ENCODE measurements at places on chromosomes 7 and 10.

DNA sequence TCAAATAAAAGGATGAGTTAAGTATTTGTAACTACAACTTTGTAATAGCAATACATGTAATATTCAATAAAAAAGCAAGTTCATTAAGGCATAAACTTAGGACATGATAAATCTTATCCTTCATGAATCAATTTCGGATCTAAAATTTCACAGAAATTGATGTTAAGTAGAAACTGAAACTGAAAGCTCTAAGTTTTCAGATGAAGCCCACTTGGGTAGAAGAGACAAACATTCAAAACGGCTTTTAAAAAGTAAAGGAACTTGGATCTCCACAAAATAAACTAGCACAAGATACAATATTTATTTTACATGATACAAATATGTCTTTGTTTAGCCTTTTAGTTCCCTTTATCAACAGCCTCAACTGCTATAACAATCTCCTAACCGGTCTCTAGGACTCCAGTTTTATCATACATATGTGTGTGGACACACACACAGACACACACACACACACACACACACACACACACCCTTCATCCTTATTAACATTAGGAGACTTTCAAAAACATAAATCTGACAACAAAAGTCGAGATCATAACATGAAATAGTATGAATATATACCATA is 83.7 kb downstream of the USP6NL start:
- DNase-seq, result no peak

GRCh38 chr7:135994466-135995205 is 17.5 kb upstream of the MTPN start:
- no peak for DNase-seq

GRCh38 chr7:81515009-81515408 is 254.8 kb downstream of the HGF start:
- DNase-seq, result no peak

DNA sequence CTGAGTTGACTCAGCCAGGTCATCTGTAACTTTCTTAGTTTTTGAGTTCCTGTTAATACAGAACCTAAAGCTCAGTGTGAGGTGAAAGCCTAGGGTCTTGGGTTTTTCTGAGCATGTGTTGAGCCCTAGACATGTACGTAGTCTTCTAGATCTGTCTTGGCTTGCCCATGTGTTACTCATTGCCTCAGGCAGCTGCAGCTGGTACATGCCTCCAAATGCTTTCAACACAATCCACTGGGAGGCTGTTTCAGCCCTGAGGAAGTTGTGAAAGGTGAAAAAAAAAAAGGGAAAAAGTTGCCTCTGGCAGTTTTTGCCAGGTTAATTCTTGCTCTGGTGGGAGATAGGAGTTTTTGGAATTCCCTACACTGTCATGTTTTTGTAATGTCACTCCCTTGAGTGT is 134.6 kb downstream of the RNF216 start:
- DNase-seq, result no peak

GRCh38 chr10:130040351-130040750 is 70.3 kb downstream of the C10orf143 start:
- no peak for DNase-seq

- DNase-seq, result peak; percentile 32
Observed at GRCh38 chr7:87219545-87220025, at the start of gene TMEM243. TMEM243 (minus strand) TSS chr7:87219732; CDS start chr7:87219503, 229 bp downstream.

DNA sequence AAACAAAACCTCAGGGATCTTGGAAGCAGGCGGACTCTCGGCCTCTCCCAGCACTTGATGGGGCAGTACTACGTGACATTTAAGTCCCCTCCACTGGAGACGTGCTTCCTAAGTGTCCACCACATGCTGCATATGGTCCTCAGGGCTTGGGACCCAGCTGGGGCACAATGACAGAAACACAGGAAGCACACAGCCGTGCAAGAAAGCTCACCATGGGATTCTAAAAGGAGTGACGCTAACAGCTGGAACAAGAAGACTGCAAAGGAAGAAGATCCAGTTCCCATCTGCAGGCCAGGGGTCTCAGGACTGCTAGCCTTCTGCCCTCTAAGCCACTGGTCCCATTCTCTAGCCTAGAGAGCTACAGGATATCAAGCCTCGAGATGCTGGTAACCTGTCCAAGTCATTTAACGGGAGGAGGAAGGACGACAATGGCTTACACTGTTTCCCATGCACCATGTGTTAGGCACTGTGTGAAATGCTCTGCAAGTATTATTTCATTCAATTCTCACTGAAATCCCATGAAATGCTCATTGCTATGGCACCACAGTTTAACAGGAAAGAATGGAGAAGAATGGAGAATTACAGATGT is 61.1 kb downstream of the KCNMA1 start:
- DNase-seq, result no peak

DNA sequence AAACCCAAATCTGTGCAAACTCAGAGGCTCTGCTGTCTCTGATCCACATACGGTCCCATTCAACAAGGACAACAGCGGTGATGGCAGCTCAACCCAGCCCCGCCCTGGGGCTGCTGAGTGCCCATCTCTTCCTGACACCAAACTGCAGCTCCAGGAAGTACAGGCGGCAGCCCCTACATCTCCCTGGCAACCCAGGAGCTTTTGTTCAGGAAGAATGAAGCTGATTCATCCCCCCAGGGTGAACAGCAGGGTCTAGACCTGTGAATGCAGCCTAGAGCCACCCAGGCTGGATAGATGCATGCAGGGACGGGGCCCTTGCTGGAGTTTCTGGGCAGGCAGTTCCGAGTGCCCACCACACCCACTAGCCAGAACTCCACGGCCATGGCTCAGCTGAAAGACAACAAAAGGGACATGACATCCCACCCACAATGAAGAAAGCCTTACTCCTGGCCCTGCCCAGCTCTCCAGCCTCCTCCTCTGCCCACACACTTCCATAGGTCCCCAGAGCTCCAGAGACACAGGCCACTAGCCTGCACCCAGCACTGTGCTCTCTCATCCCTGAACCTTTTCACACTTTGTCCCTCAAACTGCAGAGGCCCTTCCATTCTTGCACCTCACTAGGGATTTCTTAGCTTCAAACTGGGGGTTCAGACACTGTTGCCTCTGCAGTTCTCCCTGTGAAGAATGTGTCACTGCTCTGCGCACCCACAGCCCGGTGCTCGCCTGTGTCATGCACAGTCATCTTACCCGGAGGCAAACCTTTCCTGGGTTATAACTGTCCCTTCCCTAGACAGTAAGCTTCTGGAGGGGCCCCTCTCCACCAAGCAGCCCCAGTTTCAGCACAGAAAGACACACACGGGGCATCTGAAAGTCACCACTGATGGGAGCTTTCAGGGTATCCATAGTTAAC is 99.1 kb downstream of the GRID1 start:
- no peak for DNase-seq

- no peak for DNase-seq
Observed at GRCh38 chr10:72850861-72851260, 42.7 kb upstream of the OIT3 start.

DNA sequence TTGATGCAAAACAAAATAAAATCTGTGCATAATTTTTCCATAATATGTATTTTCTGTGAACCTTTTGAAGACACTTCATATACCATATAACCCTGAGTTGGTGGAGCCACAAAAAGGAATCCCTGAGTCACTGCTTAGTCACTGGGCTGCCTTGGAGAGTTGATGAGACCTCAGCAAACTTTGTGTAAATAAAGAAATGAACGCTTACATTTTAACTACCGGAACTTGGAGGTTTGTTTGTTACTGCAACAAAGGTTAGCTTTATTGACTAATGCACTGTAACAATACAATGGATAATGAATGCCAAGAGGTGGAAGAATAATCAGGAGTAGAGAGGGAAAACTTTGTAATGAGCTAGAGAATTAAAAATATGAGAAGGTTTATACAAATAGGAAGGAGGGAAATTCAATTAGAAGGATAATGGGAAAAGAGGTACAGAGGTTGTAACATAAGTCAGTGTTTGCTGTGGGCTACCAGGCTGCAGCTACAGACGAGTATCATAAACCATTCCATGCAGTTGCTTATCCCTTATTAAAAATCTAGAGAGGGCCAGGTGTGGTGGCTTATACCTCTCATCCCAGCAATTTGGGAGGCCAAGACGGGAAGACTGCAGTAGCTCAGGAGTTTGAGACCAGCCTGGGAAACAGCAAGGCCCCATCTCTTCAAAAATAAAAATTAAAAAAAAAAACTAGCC is 1042.1 kb downstream of the TYW1 start:
- DNase-seq, result no peak

DNA sequence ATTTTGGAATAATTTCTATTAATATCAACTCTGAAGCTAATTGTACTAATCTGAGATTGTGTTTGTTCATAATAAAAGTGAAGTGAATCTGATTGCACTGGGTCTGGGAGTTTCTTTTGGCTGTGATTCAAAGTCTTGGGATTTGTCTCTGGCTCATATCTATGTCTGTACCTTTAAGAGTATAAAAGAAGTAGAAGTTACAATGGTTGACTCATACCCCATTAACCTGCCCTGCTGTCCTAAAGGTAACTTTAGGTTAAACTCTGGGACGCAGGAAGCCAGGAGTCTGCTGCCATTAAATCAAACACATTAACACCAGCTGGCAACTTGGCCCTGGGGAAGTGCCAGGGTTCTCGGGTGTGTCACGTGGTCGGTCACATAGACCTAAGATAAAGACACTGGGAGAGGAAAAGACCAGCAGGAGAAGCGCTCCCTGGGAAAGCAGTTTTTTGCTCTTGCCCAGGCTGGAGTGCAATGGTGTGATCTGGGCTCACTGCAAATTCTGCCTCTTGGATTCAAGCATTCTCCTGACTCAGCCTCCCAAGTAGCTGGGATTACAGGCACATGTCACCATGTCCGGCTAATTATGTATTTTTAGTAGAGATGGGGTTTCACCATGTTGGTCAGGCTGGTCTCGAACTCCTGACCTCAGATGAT is 17.8 kb downstream of the SCD start:
- peak; percentile 55 for DNase-seq

- no peak for DNase-seq
Observed at GRCh38 chr10:17210361-17210760, 8.9 kb upstream of the TRDMT1 start.

DNA sequence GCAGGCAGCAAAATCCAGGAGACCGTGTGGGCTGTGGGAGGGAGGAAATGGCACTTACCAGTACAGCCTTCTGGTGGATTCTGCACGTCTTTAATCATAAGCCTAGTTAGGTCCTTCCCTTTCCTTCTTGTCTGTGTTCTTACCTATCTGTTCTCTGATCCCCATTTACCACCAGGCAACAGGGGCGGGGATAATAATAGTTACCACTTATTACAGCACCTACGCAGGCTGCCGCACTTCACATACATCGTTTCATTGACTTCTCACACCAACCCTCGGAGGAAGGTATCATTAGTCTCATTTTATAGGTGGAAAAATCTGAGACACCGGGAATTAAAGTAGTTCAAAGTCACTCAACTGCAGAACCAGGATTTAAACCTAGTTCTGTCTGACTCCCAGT is 4.5 kb upstream of the EPHA1 start:
- no peak for DNase-seq

- DNase-seq, result no peak
Observed at GRCh38 chr10:69467928-69468750, 16.9 kb downstream of the TSPAN15 start.

DNA sequence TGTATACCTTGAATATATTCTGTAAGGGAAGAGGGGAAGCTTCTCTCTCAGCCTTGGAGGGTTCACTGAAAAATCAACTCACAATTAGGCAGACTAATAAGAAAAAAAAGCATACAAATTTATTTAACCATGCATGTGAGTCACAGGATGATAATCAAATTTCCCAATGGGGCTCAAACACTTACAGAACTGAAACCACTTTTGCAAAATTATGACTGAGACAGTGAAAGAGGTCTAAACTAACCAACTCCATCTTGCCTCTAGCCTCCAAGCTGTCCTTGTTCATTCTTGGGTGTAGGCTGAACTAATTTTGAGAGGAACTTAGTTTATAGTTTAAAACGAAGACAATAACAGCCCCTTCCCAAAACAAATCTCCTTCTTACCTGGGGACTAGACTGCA is 618.3 kb upstream of the AUTS2 start:
- DNase-seq, result no peak
